Stimulated activated CD4-positive, alpha-beta T cell treated with anti-CD3 and anti-CD28 coated beads, Interleukin-12 subunit alpha, Interleukin-12 subunit beta, amount 100 ng/mL, for 24 hours (primary cell): ENCODE measurements at places on chromosomes 2 and 18.

DNA sequence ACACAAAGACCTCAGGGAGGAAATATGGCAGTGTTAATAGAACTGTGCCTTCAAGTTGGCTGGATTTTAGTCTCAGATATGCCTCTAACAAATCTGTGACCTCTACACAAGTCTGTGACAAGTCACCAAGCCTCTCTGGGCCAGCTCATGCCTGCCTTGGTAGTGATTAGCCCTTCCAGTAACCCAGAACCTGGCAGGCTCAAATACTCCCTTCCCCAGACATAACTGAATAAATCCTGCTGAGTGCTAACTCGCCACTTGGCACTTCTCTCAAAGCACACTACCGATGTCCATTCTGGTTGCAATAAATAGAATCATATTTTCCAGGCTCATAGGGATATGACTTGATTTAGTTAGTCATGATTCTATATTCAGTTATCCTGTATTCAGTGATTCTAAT is 15.3 kb upstream of the THSD7B start:
- no peak for DNase-seq

DNA sequence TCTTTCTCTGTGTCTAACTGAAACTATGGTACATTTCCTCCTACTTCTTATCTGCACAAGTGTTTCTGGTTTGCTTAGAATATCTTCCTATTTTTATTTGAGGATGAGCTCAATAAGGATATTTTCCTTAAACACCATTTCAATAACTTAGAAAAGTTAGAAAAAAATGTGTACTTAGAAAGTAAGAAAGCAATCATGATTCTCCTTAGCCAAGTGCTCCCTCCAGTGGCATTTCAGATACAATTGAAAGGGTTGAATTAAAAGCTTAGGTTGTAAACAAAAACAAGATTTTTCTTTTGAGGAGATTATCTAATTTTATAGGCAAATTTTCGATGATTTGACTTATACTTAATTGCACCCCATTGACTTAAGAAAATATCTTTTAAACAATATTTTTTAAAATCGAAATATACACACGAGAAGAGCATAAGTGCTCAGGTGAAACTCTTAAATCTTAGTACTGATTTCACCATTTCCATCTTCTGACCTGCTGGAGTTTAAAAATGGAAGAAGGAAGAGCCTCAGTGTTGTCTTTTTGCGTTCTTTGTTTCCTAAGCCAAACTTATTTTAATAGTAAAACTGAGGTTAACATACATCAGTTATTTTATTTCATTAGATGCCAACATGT is 26.9 kb downstream of the C18orf63 start:
- DNase-seq, result no peak

DNA sequence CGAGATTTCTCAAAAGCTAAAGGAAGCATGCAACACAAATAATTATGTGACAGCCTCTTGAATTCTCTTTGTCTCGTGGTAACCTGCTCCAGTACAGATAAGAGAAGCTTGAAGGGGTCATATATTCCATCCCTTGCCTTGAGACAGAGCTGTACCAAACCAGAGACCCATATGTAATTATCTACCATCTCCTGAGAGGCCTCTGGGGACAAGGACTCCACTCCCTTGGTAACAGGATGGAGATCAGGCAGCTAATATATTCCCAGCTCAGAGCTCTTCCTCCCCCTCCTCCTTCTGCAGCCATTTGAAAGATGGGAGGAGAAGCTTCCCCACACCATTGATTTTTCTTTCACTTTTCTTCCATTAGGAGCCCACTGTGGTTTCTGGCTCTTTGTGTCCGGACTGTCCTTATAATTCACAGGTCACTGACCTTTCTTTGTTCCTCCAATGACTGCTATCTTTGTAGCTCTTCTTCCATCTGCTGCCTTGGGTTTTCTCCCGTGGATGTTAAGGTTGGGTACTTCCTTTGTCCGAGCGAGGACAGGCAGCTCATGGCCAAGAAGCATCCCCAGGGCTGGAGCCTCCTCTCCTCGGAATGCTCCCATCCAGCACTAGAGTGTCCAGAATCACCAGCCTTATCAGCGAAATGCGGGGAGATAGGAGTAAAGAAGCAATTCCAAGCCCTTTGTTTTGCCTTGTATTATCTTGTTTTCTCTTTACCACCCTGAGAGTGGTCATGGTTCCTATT is 72.6 kb upstream of the STPG4 start:
- DNase-seq, result no peak

DNA sequence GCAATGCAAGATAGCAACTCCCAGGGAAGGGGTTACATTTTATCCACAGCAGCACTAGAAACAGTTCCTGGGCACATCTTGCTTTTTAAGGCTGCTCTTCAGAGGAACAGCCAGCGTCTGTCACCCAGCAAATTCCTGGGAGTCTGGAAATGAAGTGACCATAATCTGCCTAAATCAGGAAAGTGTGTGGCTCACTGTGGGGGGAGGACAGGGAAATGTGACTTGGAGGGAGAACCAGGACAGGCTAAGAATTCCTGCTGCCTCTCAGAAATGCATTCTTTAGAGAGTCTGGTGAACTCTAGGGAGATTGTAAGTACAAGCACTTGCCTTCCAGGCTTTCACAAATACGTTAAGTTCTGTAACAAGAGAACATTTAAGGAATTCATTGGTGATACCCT is 364.3 kb upstream of the SPHKAP start:
- no peak for DNase-seq

DNA sequence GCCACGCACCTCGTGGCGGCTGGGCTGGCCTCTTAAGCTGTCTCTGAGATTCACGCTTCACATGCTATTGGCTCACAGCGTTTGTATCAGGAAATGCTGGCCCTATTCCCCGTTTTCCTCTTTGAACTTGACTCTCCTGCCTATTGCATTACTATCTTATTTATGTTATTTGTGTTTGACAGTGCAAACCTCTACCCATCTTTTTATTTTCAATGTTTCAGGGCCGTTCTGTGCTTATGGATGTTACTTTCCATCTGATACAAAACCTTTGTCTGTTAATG is 149.9 kb upstream of the TWIST2 start:
- no peak for DNase-seq

GRCh38 chr2:212194396-212194795 is 344.2 kb downstream of the ERBB4 start:
- DNase-seq, result no peak

DNA sequence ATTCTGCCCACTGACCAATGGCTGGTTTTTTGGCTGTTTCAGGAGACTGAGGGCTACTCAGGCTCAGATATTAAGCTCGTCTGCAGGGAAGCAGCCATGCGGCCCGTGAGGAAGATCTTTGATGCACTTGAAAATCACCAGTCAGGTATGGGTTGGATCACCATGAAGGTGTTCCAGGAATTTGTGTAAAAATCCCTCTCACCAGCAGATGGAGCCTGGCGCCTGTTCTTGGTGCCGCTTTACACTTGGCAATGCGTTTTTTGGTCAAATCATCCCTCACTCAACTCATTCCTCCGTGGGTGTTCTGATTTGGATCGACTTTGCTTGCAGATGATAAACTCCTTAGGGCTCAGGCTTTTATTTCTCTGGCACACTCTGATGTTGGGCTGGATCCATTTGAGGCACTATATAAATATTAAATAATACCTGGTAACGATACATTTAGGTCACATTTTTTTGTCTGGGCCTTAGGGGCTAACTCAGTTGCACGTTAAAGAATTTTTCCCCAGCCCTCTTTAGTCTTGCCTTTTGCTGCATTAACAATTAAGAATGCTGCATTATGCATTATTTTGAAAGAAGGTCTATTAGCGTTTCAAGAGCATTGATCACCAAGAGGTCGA is 50.0 kb downstream of the HDHD2 start:
- peak; percentile 22 for DNase-seq

DNA sequence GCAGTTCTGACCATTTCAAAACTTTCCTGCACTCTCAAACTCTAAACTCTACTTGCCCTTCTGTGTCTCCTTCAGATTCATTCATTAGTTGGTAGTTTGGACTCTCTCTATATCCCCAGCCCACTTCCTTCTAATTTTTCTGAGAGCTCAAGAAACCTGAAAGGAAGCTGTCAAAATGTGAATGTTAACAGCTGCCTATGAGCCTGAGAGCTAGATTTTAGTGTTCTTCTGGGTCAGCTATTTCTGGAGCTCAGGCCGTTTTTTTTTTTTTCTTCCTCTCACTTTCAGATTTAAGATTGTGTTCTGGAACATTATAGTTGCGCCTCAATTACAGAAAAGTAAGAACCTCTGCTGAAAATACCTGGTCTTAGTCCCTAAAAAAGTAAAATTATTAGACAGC is 73.1 kb downstream of the RTN4 start:
- DNase-seq, result no peak

GRCh38 chr2:227881866-227882517 is 10.6 kb downstream of the DAW1 start:
- DNase-seq, result no peak

DNA sequence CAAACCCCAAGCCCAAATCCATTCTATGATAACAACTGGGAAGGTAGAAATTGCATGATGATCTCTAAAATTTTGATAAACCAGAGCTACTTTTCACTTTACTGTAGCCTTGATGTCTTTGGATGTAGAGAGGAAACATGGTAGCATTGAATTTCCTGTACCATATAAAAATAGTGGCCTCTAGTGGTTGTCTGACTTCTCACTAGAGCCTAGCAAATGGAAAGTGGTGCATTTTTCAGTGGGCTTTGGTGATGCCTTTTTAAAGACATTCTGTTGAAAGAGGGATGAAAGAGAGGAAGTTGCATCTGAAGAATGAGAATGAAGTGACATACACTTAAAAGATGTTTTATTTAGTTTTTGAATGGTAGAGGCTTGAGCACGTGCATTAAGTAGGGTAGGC is 662.2 kb downstream of the XIRP2 start:
- DNase-seq, result no peak

DNA sequence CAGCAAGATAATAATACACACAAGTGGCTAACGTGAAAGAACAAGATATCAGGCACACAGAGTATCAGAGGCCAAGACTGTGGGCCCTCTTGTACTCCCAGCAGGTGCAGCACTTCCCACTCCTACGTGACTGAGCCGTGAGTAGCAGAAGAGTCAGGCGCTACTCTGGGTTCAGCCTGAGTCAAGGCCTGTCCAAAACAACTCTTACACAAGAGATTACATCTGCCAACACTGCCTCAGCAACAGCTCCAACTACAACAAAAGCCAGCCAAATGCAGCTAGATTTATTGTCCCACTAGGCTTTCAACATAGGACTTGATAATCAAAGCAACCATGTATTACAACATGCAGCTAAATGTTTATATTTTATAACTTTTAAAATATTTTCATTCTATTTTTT is 56.2 kb downstream of the ITSN2 start:
- no peak for DNase-seq

- DNase-seq, result no peak
These were observed 52.0 kb upstream of the CELF4 start for GRCh38 chr18:37617623-37618022.

GRCh38 chr2:186575302-186575701 is 14.6 kb upstream of the ITGAV start:
- DNase-seq, result no peak

DNA sequence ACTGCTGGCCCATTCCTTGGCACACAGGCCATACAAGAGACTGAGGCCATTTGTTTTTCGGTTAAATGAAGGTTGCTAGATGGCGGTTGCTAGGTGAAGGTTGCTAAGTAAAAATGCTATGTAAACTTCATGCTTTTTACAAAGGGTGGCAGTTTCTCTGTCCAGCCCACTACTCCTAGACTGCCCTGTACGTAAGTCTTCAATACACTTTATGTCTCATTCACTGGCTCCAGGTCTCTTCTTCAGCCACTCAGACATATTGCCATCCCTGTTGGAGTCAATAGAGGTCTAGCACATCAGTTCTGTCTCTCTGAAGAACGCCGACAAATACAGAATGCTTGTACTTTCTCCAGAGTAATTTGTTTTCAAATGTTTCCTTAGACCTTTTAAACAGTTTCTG is 370.9 kb upstream of the RND3 start:
- DNase-seq, result no peak

GRCh38 chr2:10329880-10330699 is 27.4 kb downstream of the HPCAL1 start:
- DNase-seq, result no peak

- DNase-seq, result peak; percentile 44
These were observed 73.0 kb downstream of the TEX51 start for GRCh38 chr2:126971481-126972278.

DNA sequence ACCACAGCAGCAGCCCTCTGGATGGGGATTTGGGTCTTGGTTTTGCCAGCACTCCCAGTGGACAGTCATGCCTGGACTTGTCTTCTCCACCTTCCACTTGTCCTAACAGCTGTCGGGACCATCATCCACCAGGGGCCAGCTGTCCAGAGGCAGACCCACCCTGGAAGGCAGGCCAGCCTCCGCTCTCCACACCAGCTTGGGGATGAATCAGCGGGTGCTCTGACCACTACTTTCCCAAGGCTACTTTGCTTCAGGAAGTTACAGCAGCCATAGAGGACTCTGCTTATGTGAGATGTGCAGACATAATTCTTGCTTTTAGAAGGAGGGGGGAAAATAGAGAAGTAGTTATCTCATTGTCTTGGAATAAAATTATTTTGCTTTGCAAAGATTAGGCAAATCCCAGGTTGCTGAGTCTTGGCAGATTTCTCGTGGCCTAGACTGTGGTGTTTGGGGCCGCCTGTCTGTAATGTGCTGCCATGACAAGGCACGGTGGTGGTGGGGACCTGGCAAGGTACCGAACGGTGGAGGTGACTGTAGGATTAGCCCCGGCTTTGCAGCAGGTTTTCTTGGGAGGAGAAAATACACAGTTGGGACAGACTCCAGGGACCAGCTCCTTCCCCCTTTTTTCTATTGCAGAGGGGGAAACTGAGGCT is 148.7 kb downstream of the AGAP1 start:
- no peak for DNase-seq

GRCh38 chr2:215942194-215942593 is 71.2 kb downstream of the MREG start:
- DNase-seq, result no peak

DNA sequence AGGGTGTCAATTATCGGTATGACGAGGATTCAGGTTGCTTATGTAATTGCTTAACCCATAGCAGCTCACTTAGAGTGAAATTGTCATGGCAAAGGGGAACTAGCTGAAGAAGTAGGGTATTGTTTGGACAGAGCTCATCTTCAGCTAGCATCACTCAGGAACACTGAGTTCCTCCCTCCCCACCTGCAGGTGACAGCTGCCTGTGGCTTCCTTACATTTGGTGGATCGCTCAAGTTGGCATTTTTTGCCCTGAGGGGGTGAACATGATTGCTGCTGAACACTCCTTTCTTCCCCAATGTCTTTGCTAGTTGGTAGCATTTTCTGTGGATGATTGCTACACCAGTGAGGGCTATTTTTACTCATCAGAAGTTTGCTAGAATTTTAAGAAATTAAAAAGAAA is 86.7 kb upstream of the THUMPD2 start:
- DNase-seq, result no peak

DNA sequence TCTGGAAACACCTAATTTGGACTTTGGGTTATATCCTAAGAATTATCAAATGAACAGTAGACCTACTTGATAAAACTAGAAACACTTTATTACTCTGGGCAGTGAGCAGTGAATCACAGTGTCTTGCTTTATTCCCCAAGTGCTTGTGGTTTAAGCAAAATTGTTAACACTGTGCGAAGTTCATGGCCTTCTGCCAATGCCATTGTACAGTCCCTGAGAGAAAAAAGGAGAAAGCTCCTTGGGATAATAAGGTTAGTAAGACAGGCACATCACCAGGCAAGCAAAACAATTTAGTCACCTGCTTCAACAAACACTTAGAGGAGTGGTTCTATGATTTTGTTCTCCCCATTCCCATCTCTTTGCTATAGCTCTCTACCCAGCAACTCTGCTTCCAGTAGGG is 39.8 kb downstream of the ADCYAP1 start:
- no peak for DNase-seq
